ENCODE measurements at places on chromosomes 2 and 18.

DNA sequence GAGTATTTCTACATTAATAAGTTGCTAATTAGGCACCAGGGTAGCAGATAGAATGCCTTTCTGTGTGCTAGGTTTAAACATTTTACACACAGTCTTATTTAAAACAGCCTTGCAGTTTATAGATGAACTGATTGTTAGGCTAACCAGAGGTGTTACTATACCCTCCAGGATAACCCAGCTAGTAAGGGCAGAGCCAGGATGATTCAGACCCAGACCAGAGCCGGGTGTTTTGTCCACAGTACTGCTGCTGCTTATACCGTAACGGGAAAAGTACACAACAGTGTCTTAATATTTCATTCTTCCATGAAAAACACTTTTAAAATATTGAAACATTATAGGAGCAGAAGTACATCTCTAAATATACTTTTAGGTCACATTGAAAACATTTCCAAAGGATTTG, 82.7 kb downstream of the MALT1 start:
- no peak for DNase-seq

GRCh38 chr2:218648088-218648786, 11.2 kb downstream of the ZNF142 start:
- DNase-seq = no peak

DNA sequence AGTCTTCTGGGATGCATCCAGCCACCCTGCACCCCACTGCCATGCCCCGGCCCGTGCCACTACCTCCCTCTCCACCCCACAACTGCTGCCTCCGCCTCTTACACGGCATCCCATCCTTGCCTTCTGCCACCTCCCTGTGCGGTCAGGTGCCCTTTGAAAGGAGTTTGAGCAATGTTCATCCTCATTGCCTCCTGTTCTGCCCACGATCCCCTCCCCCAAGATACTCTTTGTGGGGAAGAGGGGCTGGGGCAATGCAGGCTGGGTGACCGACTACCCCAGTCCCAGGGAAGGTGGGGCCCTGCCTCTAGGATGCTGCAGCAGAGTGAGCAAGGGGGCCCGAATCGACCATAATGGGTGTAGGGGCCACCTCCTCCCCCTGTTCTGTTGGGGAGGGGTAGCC, 8.4 kb downstream of the MFSD2B start:
- no peak for DNase-seq

DNA sequence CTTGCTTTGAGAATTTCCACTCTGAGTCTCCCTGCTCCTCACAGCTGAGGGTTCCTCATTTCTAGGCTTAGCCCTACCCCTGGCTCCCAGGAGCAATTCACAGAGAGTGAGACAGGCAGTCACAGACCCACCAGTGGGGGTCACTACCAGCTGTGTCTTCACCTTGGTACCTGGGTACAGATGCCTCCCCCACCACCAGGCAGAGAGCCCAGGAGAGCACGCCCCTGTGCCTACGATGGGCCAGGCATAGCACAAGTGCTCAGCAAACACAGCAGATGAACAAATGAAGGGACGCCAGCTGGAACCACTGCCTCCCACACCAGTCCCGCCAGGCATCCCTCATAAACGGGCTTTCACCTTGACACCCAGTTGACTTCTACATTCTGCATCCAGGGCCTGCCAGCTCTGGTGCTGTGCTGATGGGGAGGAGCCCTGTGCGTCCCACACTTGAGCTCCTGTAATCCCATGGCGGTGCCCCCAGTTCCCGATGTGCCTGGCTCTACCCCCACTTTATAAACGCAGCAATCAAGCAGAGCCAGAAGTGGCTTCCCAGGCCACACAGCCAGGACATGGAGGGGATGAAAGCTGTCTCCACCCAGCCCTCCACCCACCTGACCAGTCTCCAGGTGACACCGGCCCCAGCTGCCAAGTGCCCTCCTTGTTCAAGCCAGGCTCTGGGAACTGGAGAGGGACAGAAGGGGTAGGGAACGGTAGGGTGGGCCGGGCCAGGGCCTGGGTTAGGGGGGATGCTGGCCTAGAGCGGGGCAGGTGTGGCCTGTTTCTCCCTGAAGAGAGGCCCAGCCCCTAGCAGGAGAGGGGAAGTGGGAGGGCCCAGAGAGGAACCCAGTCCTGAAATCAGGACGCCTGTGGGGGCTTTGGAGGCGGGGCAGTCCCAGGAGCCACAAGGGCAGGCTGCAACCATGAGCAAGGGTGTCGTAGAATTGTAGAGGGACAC, 42.5 kb downstream of the SCTR start:
- DNase-seq = no peak

DNA sequence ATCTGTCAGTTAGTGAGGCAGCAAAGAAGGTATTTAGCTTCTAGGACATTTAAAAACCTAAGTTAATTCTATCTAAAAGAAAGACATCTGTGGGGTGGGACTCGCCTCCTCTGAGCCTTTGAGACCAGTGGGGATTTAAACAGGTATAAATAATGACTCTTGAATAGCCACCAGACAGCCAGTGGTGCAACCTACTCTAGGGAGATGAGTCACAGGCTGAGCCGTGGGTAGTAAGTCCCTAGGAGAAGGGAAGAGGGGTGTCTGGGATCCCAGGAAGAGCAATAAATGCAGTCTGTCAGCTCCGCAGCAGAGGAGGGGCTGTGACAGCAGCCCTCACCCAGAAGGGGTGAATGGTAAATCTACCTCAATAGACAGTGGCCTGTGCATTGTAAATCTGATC, 43.1 kb upstream of the GALNT3 start:
- no peak for DNase-seq

DNA sequence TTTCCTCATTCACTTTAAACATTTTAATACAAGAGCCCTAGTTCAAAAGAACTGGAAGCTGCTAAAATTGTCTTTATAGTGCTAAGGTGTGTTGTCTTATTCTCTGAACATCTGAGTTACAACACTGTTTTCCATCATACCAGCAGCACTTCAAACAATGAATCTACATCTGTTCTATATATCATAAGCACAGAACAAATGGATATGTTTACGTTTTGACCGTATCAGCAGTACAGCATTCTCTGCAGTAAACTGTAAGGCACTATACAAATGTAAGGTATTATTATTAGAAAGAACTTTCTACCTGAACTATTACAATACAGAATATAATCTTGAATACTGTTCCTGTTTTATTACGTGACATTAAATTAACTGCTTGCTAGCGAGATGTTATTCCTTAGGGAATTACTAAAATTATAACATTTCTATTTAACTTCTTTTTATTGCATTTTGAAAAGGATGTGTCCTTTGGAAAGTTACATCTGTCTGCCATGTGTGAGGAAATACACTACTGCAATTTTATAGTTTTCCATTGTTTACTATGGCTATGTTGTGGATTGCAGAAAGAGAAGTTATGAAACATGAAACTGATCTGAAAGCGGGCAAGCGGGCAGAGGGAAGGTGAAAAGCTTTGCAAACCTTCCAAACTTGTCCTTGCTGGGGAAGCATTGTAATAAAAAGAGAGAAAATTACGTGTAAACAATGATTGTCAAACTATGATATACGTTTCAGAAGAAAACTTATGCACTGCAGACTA, 13.7 kb downstream of the NCKAP1 start:
- no peak for DNase-seq

DNA sequence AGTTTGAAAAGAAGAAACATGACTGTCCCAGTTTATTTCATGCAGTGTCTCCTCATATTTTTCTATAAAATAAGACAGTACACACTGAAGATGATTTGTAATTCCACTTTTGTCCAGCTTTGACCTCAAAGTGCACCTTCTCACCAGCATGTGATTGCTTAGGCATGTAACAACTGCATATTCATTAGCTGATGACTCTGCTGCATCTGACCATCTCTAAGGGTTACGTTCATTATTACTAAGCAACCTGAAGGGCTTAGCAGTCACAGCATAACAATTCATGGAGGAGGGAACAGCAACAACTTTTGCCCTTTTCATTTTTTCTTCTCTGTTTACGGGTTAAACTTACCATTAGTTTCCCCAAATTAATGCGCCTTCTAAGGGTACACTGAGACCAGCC, 330.6 kb upstream of the PIK3C3 start:
- DNase-seq = no peak

DNA sequence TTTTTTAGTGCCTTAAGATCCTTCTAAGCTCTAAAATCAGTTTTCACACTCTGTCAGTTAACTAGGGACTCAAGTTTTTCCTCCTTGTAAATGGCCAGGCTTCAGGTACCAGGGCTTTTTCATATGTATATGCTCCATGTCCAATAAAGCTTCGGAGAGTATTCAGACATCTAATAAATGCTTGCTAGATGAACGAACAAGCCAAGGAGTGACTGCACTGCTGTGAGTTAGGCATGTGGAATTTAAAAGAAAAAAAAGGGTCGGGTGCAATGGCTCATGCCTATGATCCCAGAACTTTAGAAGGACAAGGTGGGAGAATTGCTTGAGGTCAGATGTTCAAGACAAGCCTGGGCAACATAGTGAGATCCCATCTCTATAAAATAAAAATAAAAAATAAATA, 81.9 kb downstream of the CDH2 start:
- no peak for DNase-seq

GRCh38 chr2:60091894-60092293, 461.6 kb downstream of the BCL11A start:
- DNase-seq = no peak

GRCh38 chr2:28505361-28505760, 9.5 kb downstream of the PLB1 start:
- DNase-seq = no peak

- no peak for DNase-seq
These were observed 90.4 kb downstream of the PTRHD1 start for GRCh38 chr2:24702800-24703199.

DNA sequence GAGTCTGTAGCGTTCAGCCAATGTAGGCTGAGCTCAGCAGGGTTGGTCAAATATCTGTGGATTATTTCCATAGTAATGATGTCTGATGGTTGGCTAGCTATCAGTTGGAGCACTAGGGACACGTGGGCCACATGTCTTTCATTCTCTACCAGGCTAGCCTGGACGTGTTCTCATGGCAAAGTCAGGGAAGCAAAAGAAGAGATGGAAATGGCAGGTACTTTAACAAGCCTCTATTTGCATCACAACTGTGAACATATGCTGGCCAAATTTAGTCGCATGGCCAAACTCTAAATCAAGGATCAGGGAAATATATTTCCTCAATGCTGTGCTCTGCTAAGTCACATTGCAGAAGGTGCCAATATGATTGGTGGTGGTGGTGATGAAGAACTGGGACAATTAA, 371.6 kb upstream of the CHST9 start:
- DNase-seq = no peak

GRCh38 chr18:75159238-75159518, 49.8 kb downstream of the PTGR3 start:
- no peak for DNase-seq

GRCh38 chr2:14524041-14524802, 108.3 kb upstream of the LRATD1 start:
- no peak for DNase-seq

Measured in DMS 273 treated with DMSO at 0.1 percent for 48 hours (cell line).